ENCODE measurements at places on chromosomes 1 and 21.
A peak's percentile ranks its signal among the peaks of the same experiment; 100 is the strongest.

GRCh38 chr1:243991650-243992049 is 59.4 kb upstream of the ZBTB18 start:
- DNase-seq, result no peak

- no peak for DNase-seq
Observed at GRCh38 chr21:34307991-34308532, 55.7 kb upstream of the KCNE2 start.

- no peak for DNase-seq
Observed at GRCh38 chr1:229170274-229170673, 100.6 kb upstream of the RAB4A start.

- no peak for DNase-seq
Observed at GRCh38 chr1:97145321-97145956, 423.9 kb downstream of the PTBP2 start.

- DNase-seq, result no peak
Observed at GRCh38 chr1:70057500-70057899, 147.9 kb downstream of the LRRC40 start.

- no peak for DNase-seq
Observed at GRCh38 chr1:44035726-44036408, 4.6 kb upstream of the SLC6A9 start.

DNA sequence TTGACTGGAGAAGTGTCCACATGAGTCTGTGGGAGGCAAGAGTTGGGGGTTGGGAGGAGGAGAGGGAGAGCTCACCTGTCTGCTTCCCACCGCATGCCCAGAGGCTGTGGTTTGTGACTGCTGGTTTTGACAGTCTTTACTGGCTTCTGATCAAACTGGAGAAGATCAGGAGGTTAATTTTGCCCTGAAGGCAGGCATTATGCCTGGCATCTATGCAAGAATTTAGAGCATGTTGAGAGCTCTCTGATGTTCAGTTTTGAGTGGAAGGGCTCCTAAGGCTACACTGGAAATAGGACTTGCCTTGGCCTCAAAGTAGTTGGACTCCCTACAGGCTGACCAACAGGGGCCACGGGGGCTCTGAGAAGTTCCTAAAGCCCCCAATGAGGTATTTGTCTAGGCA is 101.6 kb downstream of the TLR5 start:
- no peak for DNase-seq

DNA sequence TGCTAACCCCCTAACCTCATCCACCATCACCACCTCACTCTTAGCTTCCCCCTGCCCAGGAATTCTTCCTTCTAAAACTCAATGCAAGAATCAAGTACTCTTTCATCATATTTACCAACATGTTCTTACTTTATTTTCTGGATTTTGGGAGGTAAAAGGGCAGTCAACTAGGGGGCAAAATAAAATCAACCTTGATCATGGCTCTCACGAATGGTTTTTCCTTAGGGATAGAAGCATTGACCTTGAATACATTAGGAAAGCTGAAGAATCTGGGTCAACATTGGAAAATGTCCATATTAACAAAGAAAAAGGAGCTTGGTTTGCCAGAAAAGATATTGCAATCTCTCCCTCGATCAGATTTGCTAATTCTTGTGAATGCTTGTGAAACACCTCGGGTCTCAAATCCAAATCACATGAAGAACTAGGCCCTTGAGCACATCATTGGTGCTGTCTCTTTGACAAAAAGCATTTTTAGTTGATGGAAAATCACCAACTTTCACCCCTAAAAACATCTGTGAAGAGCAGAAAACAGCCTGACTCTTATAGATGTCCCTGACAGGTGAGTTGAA is 58.9 kb downstream of the ZC3H11B start:
- DNase-seq, result no peak

DNA sequence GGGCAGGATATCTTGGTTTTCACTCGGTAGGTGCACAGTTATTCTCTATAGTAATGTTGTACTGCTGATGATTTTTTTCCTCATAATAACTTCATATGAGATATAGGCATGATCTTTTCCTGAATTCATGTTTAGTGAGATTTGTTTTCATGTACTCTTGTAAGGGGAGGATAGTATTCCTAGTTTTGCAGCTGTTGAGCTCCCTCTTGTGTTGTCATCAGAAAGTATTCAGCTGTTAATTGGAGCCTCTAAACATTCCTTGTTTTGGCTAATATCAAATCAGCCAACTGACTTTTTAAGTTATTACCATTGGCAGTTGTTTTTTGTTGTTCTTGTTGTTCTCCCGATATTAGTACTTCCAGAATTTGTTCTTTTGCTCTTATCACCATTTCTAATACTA is 24.4 kb downstream of the OR10R2 start:
- DNase-seq, result no peak

DNA sequence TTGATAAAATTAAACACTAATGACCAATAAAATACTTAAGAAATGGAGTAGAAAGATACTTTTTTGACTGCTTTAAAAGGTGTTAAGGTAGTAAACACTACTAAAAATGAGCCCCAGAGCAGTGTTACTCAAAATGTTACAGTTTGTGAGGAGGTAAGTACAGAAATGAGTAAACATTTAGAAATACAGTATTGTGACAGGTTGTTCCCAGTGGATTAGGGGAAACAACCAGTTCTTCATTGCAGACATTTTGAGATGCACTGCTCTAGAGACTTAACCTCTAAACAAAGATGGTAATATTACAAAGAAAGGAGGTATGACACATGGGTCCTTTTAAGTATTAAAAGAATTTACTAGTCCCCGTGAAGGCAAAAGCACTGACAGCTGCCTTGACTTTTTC is 12.7 kb downstream of the DHX9 start:
- no peak for DNase-seq

DNA sequence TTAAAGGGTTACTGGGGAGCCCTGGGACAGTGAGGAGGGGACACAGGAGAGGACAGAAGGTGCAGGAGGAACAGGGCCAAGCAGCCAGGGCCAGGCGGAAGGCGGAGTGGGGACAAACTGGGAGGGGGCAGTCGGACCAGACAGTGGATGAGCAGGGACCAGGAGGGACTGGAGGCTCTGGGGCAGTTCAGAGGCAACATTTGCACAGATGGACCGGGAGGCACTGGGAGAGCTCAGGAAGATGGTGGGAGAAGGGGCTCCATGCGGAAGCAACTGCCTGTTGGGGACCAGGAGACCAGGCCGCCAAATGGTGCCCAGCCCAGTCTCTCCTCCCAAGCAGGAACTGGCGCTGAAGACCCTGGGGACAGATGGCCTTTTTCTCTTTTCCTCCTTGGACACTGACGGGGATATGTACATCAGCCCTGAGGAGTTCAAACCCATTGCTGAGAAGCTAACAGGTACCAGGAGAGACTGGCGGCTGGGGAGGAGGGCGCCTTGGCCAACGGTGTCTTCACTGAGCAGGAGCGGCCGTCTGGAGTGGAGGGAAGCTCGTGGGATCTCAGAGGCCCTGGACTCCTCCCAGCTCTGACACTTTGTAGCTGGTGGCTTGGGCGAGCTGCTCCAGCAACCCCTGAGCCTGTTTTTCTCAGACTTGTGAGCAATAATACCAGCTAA is 847 bp downstream of the SELENON start:
- no peak for DNase-seq

- no peak for DNase-seq
Observed at GRCh38 chr21:26732432-26733221, 112.6 kb downstream of the ADAMTS1 start.

- DNase-seq, result no peak
Observed at GRCh38 chr1:229410370-229410691, 23.6 kb downstream of the ACTA1 start.

GRCh38 chr21:19034041-19034440 is 630.5 kb upstream of the TMPRSS15 start:
- DNase-seq, result no peak

- DNase-seq, result no peak
Observed at GRCh38 chr1:31105646-31106045, 40.1 kb upstream of the PUM1 start.

DNA sequence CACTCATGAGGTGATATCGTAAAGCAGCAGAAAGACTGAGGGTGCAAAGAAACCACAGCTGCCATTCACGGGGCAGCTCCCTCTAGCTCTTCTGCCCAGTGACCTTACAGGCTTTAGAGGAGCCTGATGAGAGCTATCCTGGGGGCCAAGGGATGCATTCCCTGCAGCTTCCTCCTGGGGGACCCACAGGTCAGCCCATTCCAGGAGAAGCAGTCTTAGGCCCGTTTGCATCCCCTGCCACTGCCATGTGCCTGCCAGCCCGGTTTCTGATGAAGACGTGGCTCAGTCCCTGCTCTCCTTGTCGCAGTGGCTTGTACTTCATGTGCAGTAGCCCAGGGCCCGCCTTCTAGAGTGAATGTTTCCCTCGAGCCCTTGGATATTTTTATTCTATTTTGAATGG is 22.8 kb downstream of the ATP5PO start:
- DNase-seq, result no peak

DNA sequence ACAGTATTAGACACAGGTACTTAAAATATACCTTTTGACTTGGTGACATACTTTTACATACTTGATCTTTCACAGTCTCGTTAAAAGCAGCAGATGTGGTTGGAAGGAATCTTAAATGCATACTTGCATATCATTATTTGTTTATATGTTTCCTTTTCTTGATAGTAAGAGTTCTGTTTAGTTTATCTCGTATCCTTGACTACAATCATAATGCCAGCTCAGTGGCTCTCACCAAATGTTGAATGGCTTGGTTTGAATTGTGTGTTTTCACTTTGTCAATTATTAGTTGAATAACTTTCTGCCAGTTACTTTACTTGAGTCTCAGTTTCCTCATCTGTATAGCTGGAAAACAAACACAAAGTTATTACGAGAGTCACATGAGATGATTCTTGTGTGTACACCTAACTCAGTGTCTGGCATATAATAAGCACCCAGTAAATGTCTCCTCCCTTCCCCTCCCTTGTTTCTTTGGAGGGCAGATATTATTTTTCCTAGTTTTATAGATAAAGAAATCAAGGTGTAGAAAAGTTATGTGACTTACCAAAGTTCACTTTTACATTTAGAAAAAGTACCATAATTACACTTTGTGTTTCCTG is 131.6 kb upstream of the IVNS1ABP start:
- DNase-seq, result no peak

DNA sequence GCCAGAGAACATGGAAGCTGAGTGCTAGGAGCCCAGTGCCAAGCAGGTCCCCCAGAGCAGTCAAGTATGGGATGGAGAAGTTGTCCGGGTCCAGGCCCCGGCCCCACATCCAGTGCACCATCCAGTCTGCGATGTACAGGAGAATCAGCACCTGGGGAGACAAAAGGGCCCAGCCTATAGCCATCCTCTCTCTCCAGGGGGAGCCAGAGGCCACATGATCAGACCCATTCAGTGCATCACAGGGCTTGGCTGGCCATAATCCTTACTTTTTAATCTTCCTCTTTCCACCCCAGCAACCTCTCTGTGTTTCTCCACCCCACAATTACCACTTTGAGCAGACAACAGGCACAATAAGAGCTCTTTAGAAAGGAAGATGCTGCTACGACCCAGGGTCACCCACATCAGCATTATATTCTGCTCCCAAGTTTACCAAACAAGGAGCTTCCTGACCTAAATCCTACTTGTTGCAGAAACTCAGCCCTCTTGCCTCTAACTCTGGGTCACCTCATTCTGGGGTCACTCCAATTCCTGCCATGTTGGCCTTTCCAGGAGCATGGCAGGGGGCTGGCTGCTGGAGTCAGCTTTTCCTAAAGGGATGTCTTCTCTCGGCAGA is 16.4 kb upstream of the RAB29 start:
- peak; percentile 30 for DNase-seq

DNA sequence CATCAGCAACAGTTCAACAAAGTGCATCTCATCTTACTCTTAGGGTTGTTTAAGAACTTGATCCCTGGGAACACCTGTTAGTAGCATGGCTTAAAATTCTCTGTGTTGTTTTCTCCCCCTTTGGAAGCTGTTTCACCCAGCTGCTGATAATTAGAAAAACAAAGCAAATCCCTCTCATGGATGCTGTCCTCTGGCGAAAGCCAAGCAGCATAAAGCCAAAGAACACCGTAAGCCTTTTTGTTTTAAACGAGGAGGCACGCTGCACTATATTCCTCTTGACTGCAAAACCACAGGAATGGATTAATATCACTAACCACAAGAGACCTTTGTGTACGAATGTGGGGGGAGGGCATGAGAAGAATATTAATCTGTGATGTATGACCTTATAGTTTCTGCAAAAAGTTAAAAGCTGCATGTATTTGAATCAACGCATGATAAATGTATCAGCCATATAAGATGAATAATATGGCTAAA is 923.2 kb downstream of the LTN1 start:
- no peak for DNase-seq

DNA sequence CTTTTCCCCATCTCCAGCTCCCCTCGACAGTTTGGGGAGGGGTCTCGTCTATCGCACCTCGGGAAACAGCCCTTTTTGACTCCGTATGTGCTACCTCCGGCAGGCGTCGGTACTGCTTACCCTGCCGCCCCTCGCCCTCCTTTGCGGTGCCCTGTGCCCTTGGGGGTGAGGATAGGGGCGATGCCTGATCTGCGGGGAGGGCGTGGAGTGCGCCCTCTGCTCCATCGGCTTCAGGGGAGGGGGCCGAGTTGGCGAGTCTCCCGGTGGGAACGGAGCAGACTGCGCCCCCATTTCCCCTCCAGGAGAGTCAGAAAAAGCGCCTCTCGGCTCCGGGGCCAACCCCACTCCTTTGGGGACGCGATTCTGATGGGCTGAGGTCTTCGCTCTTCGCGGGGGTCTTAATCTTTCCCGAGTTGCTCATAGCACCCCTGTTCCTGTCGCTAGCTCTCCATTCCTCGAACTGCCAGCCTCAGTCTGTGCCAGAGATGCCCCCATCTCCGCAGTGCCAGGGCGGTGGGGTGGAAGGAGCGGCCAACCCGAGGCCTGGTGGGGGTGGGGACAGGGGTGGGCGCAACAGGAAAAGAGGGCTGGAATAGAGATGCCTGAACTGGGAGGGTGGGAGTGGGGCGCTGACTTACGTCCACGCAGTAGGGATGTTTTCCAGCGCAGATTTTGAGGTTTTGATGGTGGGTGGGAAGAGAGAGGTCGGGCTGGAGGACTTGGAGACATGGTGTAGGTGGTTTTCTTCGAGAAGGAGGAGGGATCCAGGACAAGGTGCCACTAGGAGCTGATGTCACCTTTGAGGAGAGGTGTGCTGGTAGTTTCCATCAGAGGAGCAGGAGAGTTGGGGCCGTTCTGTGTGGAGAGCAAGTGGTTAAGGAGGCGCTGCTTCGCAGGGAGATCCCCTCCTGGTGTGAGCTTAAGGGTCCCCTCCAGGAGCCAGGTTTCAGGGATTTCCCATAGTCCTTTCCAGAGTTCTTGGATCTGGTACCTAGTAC is 674 bp downstream of the PPFIA4 start:
- no peak for DNase-seq

GRCh38 chr1:150093805-150094204 is 26.2 kb downstream of the VPS45 start:
- DNase-seq, result no peak

DNA sequence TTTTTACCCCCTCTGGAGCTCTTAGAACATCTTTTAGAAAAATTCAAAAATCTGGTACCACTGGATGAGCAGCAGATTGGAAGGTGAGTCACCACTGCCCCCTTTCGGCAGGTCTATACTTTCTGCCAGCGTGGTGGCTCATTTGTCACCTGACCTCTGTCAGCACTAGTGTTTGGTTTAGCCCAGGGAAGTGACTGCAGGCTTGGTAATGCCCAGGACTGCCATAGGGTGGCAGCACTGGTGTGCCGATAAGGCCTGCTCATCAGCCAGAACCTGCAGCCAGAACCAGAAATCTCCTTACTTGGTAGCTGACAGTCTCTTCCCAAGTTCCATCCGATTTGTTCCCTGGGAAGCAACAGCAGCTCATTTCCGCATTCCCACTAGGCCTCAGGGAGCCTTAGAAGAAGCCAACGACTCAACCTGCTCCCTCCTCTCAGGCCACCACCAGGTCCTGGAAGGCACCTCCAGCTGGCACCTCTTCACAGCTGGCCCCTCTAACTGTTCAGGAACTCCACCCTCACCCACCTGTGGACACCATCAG is 6.8 kb downstream of the SMIM12 start:
- peak; percentile 53 for DNase-seq

- DNase-seq, result no peak
Observed at GRCh38 chr1:184191181-184191621, 139.7 kb downstream of the TSEN15 start.

Measured in stimulated activated CD8-positive, alpha-beta memory T cell treated with anti-CD3 and anti-CD28 coated beads, Interleukin-4, amount 100 ng/mL, for 1 hour (primary cell).